PC-3 (cell line): ENCODE measurements at places on chromosomes 5 and 9. TPM values are rescaled to one million over a fixed set of nuclear protein-coding genes. Genes with fewer than 3 reads are reported as not detected.

TNFSF15 gene
- 1.7 and 2.2 TPM in 2 replicates for total RNA-seq

- no peaks in the 10 kb centered on the region for H3K36me3 ChIP-seq
- DNase-seq: no peak
- no peak overlapping the region for H3K27ac ChIP-seq
- no peak overlapping the region for H3K4me3 ChIP-seq
- H3K27me3 ChIP-seq: no peaks in the 10 kb centered on the region
- peaks cover 5% of the 10 kb centered on the region for H3K4me1 ChIP-seq
Observed at GRCh38 chr5:88748666-88749065, 134.3 kb downstream of the MEF2C start.

- H3K4me3 ChIP-seq: no peak overlapping the region
- H3K27ac ChIP-seq: no peak overlapping the region
- H3K27me3 ChIP-seq: no peaks in the 10 kb centered on the region
Observed at GRCh38 chr9:81557452-81558090, 131.8 kb downstream of the TLE1 start.

AQP7 gene
- total RNA-seq: not detected in 2 replicates

DNA sequence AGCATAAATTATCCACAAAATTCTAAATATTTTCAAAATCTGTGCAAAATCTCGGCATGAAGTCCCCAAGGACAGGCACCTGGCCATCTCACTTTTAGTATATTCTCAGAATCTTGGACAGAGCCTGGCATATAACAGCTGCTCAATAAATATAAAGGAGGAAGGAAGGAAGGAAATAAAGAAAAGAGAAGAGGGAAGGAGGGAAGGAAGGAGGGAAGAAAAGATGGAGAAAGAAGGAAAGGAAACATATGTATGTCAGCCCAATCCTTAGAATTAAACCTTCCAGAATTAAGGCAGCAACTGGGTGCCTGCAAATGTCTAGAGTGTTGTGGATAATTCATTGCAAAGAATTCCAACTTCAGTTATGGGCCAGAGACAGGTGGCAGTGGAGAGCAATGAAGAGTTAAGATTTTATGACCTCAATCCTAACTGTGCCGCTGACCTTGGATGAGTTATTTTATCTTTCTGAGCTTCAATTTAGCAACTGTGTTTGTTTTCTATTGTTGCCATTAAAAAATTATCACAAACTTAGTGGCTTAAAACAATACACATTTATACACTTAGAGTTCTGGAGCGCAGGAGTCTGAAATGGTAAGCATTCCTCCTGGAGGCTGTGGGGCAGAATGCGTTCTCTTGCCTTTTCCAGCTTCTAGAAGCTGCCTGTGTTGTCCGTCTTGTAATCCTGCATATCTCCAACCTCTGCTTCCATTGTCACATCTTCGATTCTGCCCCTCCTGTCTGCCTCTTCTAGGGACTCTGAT, 200.9 kb upstream of the MSX2 start:
- no peak overlapping the region for H3K27ac ChIP-seq
- DNase-seq: peak; percentile 5
- no peak overlapping the region for H3K4me3 ChIP-seq
- peaks cover 5% of the 10 kb centered on the region; the same call in 1 of the 2 replicates for H3K4me1 ChIP-seq

- no peaks in the 10 kb centered on the region for H3K4me1 ChIP-seq
- no peaks in the 10 kb centered on the region for H3K36me3 ChIP-seq
- H3K27me3 ChIP-seq: peaks cover 4% of the 10 kb centered on the region; the same call in 1 of the 2 replicates
- no peak overlapping the region for H3K4me3 ChIP-seq
- H3K27ac ChIP-seq: no peak overlapping the region
- no peak for DNase-seq
Observed at GRCh38 chr5:11928909-11929308, 24.7 kb upstream of the CTNND2 start.

DNA sequence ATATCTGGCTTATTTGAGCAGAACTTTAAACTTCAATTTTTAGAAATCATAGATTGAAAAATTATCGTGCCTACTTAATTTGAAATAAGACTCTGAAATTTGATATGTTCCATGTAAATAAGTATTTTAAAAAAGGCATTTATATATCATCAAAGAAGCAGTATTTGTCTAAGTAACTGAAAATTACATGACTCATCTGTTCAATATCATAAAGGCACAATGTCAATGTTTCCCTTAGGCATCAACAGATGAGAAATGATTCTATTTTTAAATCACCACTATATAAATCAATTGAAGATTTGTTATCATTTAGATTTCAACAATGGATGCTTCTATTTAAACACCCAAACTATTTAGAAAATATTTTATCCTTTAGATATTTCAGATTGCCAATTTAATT, 142.9 kb upstream of the POU5F2 start:
- no peak overlapping the region for H3K4me3 ChIP-seq
- H3K27ac ChIP-seq: no peak overlapping the region
- peaks cover 19% of the 10 kb centered on the region for H3K4me1 ChIP-seq
- H3K27me3 ChIP-seq: no peaks in the 10 kb centered on the region

DNA sequence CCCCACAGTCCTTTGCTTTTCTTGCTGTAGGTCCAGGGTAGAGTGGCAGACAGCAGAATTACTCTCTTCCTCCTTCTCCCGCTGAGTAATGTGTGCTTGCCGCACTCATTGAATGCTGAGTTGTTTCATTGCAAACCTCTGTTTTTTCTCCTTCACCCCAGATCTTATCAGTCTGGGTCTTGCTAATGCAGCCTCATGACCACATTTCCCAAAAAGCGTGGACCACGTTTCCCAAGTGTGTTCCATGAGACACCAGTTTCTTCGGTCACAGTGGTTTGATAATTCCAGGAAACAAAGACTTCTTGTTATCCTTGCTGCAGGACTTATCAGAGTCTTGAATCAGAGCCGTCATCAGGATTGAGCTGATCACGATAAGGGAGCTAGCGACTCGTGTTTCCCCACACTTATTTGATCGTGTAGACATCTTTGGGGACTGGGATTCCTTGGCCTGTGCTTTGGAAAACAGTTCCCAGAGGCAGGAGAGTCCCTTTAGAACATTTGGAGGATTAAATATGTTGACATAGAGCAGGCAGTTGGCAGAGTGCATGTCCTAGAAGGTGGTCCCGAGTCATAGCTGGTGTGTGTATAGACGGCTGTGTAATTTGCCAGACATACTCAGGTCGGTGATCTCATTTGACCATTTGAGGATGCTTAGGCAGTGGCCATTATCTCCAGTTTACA, 4.4 kb downstream of the LRRC8A start:
- peaks cover 22% of the 10 kb centered on the region for H3K4me1 ChIP-seq
- DNase-seq: no peak
- H3K36me3 ChIP-seq: peaks cover 18% of the 10 kb centered on the region
- H3K27ac ChIP-seq: no peak overlapping the region

DNA sequence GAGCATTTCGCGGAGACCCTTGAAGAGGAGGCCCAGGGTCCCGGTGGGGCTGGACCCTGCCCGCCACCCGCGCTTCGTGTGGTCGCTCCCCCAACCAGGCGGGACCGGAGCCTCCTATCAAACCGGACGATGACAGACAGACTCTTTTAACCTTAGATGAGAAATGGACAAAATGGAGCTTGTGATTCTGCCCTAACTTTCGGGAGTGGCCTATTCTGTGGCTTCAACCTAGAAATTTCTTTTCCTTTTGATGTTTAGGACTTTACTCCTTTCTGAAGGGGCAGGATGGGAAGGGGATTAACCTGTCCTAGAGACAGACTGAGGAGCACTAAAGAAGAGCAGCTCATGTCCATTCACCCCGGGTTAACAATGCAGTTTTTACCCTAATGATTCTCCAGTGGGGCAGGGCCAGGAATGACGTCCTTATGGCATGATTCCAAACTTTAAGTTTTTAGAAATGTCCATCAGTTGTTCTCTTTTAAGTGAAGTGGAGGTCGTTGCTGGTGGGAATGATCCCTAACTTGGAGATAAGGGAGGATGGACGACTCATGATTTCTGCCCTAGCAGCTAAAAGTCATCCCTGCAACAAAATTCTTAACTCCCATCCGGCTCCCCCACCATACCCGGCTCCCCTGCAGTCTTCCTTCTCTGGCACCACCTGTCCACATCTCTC, 1.0 kb downstream of the NIPSNAP3A start:
- peak overlapping the region; percentile 88 for H3K4me3 ChIP-seq
- H3K27me3 ChIP-seq: no peaks in the 10 kb centered on the region
- peak; percentile 19 for DNase-seq
- no peaks in the 10 kb centered on the region for H3K36me3 ChIP-seq

- DNase-seq: no peak
- H3K4me1 ChIP-seq: no peaks in the 10 kb centered on the region
- no peak overlapping the region for H3K4me3 ChIP-seq
- H3K36me3 ChIP-seq: no peaks in the 10 kb centered on the region
Observed at GRCh38 chr9:86843206-86843605, 104.1 kb downstream of the GAS1 start.

- no peak overlapping the region for H3K27ac ChIP-seq
- DNase-seq: no peak
- H3K4me1 ChIP-seq: peaks cover 26% of the 10 kb centered on the region
Observed at GRCh38 chr5:90092734-90093133, 316.8 kb downstream of the CETN3 start.

GRCh38 chr5:131986161-131986912, 25.1 kb downstream of the ACSL6 start:
- H3K4me1 ChIP-seq: no peaks in the 10 kb centered on the region
- H3K4me3 ChIP-seq: no peak overlapping the region
- H3K27ac ChIP-seq: no peak overlapping the region
- no peaks in the 10 kb centered on the region for H3K36me3 ChIP-seq
- no peaks in the 10 kb centered on the region for H3K27me3 ChIP-seq
- no peak for DNase-seq

NCS1 gene
- 13.4 and 14.0 TPM in 2 replicates for total RNA-seq

DNA sequence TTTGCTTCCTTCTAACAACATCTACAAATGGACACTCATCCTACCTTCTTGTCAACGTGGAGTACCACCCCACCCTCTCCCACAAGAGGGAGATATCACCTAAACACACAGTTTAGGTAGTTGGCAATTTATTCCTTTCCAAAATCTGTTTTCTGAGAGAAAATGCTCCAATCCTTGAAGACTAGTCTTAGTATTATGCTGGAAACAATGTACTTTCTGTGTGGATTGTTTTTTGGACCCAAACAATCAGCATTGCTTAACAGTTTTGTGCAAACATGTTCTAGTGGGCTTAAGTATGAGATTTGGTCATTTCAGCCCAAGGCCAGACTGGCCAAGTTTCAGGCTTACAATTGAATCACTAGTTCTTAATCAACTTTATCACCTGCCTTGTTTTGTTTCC, 359.1 kb downstream of the ARHGEF28 start:
- no peaks in the 10 kb centered on the region for H3K27me3 ChIP-seq
- no peak overlapping the region for H3K27ac ChIP-seq

SOHLH1 gene
- not detected in 2 replicates for total RNA-seq

PIP5K1B gene
- total RNA-seq: 0.29 TPM in 1 of 2 replicates, not detected in the other

ISCA1 gene
- 28.8 and 29.1 TPM in 2 replicates for total RNA-seq
